ENCODE measurements at places on chromosomes 13 and 19.

DNA sequence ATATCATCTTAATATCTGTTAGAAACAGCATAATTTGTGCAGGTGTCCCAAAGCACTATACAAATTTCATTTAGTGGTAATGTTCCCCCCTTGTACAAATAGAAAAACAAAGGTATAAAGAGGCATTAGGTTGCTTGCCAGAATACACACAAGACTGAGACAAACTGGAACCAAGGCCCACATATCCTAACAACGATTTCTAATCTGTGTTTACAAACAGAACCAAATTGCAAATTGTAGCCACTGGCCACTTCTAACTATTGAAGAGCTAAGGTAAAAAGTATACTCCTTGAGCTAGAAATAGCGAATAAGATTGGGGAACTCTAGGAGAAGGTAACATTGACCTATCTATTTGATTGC is 526.1 kb downstream of the KLF12 start:
- no peak for DNase-seq

DNA sequence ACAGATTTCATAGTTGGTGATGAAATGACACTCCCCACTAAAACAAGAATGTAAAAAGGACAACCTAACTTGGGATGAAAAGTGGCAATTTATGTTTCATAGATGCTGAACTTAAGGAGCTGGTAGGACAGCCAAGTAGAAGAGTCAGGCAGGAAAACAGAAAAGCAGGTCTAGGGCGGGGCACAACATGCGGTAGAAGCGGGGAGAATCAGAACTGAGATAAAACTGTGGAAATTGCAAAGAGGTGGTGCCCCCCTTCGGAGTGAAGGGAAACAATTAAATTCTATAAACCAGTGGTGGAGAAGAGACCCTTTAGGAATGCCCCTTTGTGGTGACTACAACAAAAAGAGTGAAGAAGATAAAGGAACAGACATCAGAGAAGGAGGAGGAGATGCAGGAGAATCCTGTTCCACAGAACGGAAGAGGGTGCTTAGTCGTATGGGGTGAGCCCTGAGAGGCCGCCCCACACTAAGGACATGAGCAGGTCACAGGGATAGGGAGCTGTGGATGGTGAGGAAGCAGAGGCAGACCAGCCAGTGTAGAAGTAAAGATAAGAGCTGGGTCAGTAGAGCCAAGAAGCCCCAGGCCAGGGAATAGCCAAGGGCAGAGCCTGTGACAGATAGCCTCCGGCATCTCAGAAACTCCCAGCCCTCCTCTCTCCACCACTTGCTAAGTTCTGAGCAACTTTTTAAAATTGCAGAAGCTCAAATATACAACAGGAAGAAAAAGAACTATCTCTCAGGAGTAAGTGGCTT is 100.3 kb upstream of the DOCK9 start:
- DNase-seq: no peak

DNA sequence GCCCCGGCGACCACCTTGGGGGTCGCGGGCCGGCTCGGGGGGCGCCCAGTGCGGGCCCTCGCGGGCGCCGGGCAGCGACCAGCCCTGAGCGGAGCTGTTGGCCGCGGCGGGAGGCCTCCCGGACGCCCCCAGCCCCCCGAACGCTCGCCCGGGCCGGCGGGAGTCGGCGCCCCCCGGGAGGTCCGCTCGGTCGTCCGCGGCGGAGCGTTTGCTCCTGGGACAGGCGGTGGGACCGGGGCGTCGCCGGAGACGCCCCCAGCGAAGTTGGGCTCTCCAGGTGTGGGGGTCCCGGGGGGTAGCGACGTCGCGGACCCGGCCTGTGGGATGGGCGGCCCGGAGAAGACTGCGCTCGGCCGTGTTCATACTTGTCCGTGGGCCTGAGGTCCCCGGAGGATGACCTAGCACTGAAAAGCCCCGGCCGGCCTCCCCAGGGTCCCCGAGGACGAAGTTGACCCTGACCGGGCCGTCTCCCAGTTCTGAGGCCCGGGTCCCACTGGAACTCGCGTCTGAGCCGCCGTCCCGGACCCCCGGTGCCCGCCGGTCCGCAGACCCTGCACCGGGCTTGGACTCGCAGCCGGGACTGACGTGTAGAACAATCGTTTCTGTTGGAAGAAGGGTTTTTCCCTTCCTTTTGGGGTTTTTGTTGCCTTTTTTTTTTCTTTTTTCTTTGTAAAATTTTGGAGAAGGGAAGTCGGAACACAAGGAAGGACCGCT is 729 bp downstream of the STK11 start:
- DNase-seq: no peak

DNA sequence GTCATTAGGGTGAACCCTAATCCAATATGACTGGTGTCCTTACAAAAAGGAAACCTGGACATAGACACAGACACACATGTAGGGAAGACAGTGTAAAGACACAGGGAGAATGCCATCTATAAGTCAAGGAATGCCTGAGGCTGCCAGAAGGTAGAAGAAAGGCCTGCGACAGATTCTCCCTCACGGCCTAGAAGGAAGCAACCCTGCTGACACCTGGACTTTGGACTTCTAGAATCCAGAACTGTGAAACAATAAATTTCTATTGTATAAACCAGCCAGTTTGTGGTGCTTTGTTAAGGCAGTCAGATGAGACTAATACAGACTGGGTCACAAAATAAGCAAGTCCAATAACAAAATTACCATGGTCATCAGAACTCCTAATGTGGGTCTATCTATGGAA is 120.4 kb downstream of the ENOX1 start:
- DNase-seq: no peak

DNA sequence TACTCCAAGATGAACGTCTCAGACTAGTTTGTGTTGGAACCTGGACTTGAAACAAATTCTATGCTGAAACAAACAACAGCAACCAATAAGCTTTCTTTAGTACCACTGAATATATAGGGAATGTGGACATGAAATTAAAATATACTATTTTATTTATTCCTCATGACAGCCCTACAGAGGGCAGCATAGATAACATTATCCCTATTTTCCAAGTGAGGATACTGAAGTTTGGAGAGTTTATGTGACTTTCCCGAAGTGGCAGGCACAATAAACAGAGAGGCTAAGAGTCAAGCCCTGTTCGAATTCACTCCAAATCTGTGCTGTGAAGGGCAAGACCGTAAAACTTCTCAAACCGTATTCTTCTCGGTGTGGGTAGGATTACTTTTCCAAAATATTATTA is 509.9 kb upstream of the GPC6 start:
- no peak for DNase-seq

DNA sequence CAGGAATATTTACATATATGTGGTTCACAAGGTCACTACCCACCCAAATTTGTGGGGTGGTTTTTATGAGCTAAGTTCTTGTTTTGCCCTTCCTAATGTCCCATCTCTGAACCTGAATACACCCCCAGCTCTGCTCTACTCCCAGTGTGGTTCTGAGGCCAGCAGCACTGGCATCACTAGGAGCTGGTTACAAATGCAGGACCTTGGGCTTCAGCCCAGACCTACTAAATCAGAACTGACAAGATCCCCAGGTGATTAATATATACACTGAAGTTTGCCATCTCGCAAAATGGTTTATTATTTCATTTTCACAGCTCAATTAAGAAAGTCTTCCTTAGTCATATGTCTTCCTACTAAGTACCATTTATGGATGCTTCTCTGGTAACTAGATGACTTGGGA is 67.9 kb downstream of the FOXO1 start:
- no peak for DNase-seq

DNA sequence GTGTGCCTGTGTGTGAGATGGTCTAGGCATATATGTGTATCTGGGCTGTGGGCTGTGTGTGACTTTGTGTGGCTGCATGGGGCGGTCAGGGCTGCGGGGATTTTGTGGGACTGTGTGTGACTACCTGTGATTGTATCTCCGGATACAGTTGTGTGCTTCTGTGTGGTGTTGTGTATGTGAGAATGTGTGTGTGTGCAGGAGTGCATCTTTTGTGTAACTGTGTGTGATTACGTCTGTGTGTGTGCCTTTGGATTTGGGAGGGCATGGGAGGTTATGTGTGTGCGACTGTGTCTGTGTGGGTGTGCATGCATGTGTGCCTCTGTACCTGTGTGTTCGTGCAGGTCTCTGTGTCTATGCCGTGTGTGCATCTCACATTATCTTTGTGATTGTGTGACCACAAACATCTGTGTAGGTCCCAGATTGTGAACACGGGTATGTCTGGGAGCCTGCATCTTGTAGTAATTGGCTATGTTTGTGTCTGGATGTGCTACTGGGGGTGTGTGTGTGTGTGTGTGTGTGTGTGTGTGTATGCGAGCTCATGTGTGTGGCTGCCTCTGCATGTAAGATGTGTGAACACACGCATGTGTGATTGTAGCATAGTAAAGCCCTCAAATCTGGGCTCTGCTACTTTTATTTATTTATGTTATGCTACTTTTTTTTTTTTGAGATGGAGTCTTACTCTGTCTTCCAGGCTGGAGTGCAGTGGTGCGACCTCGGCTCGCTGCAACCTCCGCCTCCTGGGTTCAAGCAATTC is 7.6 kb downstream of the EHD2 start:
- DNase-seq: no peak

- DNase-seq: no peak
Observed at GRCh38 chr13:46551410-46552302, 1.3 kb upstream of the LRCH1 start.
